Hematopoietic multipotent progenitor cell (in vitro differentiated cells): ENCODE measurements at places on chromosomes 6 and 20.

- DNase-seq: no peak
Measured at GRCh38 chr20:11389186-11389585, 528.5 kb upstream of the BTBD3 start.

DNA sequence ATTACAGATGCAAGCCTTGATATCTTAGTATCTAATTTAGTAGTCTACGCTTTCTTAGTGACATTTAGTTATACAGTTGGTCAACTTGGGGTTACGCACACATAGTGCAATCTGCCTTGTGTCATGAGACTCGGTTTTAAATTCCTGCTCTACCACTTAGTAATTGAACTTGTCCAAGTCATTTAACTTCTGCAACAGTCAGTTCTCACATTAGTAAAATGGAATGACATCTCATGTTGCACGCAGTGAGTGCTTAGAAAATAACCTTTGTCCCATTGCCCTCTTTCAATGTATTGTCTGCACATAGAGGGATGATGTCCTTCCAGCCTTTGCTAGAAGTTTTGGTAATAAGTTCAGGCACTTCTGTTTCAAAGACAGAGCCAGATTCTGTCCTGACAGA lies 48.6 kb downstream of the TMEM170B start:
- DNase-seq: no peak

- DNase-seq: no peak
Measured at GRCh38 chr6:169024047-169024660, 229.5 kb downstream of the THBS2 start.

DNA sequence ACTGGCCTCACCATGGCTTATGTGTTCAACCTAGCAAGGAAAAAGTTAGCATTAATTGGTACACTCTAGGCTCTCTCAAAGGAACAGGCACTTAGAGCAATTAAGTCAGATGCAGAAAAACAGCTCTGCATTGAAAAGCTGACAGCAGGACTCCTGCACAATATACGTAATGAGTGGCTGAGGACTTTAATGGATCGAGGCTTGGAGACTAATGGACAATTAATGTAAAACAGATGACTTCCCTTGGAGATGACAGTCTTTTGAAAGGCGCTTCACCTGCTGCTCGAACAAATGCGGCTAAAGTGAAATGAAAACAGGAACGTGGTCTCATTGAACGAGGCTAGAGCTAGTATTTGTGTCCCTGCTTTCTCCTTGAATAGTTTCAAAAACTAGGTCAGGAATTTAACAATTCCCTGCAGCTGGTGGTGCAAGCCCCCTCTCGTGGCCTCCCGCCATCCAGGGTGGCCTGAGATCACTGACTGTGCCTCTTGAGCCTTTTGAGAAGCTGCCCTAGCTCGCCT lies 137.1 kb downstream of the ELOVL4 start:
- DNase-seq: no peak

GRCh38 chr6:17353440-17354175 lies 39.8 kb upstream of the CAP2 start:
- no peak for DNase-seq

DNA sequence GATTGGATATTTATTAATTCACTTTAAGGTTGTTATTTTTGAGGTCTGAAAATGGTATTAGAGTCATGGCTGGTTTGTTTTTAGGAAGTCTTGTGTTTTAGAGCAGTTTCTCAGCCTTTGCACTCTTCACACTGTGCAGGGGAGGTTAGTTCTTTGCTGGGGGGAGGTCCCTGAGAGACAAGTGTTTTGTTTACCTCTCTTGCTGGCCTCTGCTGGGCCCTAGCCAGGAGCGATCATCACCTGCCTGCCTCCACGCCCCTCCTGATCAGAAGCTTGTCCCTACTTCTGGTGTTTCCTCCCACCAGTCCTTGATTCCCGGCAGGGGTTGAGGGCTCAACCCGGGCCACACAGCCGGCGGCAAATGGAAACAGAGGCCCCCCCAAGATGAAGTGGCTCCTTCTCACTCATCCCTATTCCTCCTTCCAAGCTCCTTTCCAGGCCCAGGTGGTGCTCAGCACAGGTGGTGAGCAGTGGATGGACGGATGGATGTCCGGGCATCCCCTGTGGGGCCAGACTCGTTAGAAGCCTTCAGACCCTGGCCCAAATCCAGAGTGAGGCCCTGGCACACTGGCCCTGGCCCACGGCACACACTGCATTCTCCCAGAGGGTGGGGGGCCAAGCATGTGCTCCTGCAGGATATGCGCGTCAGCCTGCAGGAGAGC lies 51.3 kb downstream of the GRM4 start:
- DNase-seq: no peak

DNA sequence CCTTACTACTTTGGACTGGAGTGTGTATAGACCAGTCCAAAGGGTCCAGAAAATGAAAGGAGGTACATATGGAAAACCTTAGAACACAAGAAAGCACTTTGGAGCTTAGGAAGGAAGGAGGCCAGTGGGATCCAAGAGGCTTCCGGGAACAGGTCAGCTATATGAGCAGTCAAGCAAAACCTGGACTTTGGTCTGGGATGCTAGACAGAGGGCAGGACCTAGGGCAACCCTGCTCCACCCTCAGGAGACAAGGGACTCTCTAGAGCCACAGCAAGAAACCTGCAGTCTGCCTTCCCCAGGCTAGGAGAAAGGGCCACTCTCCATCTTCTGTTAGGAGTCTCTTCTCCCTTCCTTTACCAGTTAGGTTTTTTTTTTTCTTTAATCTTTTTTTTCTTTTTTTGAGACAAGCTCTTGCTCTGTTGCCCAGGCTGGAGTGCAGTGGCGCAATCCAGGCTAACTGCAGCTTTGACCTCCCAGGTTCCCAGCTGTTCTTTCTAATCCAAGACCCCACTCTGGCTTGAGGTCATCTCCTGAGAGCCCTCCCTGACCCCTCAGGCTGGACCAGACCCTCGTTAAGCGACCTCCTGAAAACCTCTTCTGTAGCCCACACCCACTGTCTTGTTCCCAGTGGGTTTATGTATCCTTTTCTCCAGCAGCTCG lies 4.6 kb downstream of the KCNK5 start:
- no peak for DNase-seq

GRCh38 chr6:25105070-25105925 lies 169.5 kb upstream of the RIPOR2 start:
- DNase-seq: no peak

DNA sequence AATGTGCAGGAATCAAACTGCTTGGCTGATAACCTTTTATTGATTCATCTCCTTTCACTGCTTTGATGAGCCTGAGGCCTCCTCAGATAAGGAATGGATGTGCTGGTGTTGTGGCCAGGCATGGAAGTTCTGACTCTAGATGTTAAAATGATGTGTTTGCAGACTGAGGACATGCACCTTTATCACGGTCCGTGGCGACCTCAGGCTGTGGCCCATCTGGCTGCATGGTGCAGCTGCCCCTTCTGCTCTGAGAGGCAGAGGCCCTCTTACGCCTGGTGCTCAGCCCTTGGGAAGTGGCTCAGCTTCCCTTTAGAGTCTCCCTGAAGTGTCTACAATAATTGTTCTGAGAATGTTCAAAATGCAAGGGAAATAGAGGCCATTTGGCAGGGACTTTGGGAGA lies 26.2 kb downstream of the CDH4 start:
- no peak for DNase-seq
